ENCODE measurements at places on chromosomes 16 and 17. TPM values are rescaled to one million over a fixed set of nuclear protein-coding genes. Genes with fewer than 3 reads are reported as not detected.
A peak's percentile ranks its signal among the peaks of the same experiment; 100 is the strongest.

Gene RASL10B
- 4.8 TPM for total RNA-seq

Gene MAP2K6
- 2.8 TPM for total RNA-seq

Gene DPEP3
- total RNA-seq = 138 TPM

Gene CDH13
- 2.0 TPM for total RNA-seq

Gene SPAG5
- total RNA-seq = 116 TPM

Gene TMEM238L
- total RNA-seq = not detected

Gene KCNJ18
- total RNA-seq = 0.55 TPM

DNA sequence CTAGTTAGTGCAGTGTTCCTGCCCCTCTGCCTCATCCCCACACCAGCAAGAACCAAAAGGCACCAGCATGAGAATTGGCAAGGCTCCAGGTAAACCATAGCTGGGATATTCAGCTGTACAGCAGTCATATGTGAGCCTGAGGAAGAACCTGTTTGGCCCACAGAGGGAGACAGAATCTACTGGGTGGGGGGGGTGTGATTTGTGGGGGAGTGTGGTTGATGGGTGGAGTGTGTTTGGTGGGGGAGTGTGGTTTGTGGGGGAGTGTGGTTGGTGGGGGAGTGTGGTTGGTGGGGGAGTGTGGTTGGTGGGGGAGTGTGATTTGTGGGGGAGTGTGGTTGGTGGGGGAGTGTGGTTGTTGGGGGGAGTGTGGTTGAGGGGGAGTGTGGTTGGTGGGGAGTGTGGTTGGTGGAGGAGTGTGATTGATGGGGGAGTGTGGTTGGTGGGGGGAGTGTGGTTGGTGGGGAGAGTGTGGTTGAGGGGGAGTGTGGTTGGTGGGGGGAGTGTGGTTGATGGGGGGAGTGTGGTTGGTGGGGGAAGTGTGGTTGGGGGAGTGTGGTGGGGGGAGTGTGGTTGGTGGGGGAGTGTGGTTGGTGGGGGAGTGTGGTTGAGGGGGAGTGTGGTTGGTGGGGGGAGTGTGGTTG lies 19.5 kb downstream of the MINK1 start:
- no peak for DNase-seq

GRCh38 chr17:10061111-10061845 lies 137.1 kb downstream of the GAS7 start:
- no peak for DNase-seq

- DNase-seq = no peak
These were observed 116.7 kb downstream of the IRX5 start for GRCh38 chr16:55047331-55047730.

DNA sequence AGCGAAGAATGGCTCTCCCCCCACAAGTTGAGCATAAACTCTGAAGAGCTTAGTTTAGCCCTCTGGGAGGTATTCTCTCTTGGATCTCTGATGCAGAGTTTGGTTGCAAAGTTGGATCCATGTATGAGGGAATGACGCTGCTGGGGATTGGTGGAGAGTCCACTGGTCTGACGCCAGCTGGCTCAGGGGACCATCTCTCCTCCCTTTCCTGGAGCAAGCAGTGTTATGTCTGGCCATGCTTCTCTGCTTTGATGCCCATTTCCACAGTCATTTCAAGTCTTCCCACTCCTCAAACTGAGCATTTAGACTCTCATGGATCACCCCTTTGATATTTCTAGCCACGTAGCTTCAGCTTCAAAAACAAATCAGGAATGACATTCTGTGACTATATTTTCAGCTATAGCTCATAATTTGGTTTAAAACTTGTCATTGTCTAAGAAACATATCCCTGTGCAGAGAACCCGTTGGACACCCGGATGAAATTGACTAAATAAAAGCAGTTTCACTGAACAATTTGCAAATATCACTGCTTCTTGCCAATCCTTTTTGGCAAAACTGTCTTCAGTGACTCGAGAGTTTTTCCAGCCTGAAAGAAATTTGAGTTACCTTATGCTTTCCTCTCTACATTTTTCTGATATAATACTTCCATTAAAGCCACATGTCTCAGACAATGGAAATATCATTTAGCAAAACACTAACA lies 193.4 kb upstream of the CDH11 start:
- DNase-seq = peak; percentile 72

DNA sequence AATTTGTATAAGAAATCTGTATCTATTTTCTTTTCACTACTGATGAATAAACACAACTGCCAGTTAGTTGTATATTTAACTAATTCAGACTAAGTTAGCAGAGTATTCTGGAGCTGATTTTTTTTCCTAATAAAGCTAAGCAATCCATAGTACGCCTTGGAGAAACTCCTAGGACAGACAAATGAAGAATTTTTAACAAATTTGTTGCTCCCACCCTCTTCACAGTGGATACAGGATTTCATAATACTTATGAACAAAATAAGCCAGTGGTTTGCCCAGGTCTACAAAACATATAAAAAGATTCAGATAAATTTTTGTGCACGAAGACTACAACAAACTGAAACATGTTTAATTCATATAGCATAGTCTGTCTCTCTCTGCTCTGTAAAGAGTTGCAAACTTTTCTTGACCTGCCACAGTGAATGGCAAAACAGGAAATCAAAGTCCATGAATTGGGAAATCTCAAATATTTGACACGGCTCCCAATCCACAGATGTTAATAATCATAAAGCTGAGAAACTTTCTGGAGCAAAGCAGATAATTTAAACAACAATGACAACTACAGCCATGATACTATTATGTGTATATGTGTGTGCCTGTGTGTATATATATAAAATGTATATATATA lies 594 bp upstream of the ABCA6 start:
- no peak for DNase-seq

GRCh38 chr16:73873643-73874042 lies 423.0 kb upstream of the PSMD7 start:
- DNase-seq = no peak

DNA sequence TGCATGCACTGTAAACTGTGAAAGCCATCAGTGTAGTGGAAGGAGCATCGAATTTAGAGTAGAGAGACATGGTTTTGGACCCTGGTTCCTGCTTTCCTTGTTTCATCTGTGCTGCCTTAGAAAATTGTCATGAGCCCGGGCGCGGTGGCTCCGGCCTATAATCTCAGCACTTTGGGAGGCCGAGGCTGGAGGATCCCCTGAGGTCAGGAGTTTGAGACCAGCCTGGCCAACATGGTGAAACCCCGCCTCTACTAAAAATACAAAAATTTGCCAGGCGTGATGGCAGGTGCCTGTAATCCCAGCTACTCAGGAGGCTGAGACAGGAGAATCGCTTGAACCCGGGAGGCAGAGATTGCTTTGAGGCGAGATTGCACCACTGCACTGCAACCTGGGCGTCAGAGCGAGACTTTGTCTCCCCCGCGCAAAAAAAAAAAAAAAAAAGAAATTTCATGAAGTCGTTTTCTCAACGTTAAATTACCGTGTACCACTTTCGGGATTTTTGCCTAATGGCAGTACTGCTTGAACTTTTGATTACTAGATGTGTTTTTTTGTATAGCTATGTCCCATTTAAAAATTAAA lies 912 bp downstream of the COQ7 start:
- DNase-seq = no peak

GRCh38 chr16:83363521-83363920 lies 444.3 kb upstream of the HSBP1 start:
- no peak for DNase-seq

DNA sequence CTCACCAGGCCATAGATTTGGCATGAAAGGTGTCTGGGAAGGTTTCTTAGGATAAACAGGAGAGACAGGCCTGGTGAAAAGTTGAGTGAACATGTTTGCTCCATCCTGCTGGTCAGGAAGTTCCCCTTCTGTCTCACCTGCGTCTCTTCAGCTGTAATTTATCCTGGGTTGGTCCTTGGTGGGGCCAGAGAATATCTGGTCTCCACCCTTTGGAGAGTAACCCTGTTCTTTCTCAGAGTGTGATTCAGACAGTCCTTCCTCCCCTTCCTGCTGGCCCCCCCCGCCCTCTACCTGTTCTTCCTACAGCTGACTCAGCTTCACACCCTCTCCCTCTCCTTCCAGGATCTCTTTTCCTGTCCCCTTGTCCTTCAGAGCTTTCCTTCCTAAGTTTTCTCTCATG lies 17.1 kb downstream of the MINK1 start:
- no peak for DNase-seq

DNA sequence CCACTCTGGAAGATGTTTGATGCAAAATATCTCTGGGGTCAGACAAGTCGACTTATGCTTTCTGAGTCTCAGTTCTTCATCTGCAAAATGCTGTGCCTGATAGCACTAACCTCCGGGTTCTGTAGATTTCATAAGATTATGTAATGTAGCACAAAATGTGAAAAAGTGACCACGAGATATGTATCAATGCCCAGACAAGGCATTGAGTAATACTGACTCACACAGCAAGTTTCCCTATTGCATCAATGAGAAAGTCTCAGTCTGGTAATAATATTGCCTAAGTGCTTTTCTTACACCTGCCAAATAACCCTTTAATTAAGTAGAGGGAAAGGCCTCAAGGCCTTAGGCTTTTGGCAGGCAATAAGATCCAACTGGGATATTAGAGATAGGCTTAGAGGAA lies 41.4 kb upstream of the MMP2 start:
- DNase-seq = no peak

DNA sequence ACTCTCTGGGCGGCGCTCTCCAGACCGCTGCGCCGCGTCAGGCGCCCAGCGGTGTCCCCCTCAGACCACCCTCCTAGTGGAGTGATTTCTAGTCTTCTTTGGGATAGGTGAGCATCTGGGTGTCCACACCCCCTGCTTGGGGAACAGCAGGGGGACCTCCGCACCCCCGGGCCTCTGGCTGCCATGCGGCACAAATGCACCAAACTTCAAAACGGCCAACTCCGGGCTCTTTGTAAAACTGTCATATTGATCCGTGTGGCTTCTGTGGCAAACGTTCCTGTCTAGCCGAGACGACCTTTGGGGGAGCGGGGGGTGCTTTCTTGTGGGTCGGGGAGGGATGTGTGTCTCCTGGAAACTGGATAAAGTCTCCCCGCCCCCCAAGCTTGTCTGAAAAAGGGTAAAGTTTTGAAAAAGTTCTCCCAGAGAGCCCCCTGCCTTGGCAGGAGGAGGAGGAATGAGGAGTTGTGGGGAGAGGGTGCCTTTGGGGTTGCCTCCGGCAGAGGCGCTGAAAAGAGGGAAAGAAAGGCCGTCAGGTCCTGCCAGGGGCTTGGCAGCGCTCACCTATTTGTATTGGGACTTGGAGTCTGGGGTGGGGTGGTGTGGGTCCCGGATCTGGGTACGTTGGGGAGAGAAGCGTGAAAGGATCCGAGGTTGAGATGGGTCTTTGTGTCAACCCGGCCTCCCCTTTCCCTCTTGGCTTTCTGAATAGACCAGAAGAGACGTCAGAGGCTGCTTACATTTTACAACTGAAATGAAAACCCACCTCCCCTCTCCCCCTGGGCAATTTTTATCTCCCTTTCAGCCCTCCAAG lies 2.2 kb upstream of the CHD3 start:
- peak; percentile 60 for DNase-seq

Measured in testis (tissue), 5 donors.